ENCODE measurements at places on chromosomes 11 and 22.

GRCh38 chr22:24883432-24883831, 63.1 kb downstream of the LHFPL7 start:
- DNase-seq, result no peak

DNA sequence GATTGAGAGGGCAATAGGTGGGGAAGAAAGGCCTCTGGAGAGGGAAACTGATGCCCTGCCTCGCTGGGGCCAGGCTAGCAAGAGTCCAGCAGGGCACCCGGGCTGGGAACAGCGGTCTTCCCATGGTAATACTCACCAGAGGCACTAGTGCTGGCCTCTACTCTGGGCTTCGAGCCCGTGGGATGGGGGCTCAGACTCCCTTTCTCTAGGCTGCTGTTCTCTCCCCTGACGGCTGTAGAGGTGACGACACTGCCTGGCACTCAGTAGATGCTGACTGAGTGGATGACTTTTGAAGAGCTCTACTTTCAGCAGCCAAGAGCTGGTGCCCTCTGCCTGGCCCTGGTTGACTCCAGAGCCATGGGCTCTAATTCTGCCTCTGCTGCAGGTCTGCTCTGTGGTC, 818 bp upstream of the C1QTNF4 start:
- no peak for DNase-seq

GRCh38 chr22:38232196-38232595, 30.4 kb downstream of the MAFF start:
- no peak for DNase-seq

DNA sequence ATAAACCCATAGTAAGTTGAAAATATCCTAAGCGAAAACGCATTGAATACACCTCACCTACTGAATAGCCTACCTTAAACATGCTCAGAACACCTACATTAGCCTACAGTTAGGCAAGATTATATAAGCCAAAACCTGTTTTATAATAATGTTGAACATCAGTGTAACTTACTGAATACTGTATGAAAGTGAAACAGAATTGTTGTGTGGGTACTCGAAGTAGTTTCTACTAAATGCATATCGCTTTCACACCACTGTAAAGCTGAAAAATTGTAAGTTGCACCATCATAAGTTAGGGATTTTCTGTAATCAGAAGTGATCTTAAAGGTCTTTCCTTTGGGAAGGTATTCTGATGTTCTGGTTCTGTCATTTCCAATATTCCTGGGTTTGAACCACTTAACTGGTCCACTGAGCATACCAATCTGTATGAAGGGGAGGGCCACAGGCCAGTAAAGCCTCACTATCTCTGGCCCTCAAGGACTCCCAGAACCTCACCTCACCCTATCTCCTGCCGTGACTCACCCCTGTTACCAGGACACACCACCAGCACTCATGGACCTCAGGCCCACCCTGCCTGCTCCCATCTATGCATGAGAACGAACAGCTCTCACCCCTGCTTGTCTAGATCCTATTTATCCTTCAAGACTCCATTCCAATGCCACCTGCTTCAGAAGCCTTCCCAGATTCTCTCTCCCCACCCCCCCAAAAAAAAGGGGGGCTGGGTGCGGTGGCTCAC, 70.0 kb downstream of the NAT10 start:
- DNase-seq, result no peak

GRCh38 chr22:46900549-46900948, 138.1 kb downstream of the TBC1D22A start:
- no peak for DNase-seq

DNA sequence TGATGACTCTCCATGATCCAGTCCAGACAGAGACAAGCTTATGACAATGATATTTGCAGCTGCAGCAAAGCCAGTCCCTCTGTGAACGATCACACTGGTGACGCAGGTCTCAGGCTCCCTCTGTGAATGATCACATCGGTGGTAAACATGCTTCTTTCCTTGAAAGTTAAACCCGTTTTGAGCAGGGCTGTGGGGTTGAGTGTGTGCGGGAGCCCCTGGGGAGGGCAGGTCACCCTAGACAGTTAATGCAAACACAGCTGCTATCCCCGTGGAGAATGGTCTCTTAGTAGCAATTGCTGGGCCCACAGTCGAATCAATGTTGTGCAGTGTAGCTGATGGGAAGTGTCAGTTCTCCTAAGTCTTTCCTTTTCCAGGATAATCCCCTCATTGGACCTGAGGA, 71.0 kb upstream of the KIRREL3 start:
- DNase-seq, result no peak

GRCh38 chr22:27654546-27655445, 146.8 kb downstream of the MN1 start:
- no peak for DNase-seq

- no peak for DNase-seq
Measured at GRCh38 chr22:47943729-47944700, 1181.6 kb downstream of the TBC1D22A start.

DNA sequence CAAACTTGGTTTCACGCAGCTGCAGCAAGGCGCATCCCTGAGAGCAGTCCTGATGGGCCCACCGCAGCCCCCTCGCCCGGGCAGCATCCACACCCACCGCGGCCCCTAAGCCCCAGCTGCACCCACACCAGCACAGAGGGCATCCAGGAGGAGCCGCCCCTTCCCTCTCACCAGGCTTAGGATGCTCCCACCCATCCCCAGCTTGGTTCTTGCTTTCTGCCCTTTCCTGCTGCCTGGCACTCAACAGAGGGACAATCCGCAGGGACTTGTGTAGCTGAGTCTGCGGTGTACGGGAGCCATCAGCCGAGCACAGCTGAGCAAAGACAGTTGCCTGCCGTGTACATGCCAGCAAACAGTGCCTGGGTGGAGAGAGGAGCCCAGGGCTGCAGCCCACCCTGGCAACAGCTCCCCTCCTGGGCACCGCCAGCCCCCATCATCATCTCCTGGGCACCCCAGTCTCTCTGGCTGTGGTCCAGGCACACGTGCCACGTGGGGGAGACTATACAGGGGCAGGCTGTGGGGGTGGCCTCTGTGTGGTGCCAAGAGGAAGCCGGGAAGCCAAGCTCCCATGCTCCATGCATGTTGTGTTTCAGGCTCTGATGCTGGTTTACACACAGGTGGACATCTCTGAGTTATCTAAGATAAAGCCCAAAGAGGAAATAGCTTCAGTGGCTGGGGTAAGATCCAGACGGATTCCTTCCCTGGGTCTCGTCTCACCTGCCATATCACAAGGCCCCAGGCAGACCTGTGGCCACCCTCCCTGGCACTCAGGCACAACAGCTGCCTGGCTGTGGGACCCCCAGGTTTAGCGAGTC, 36.0 kb upstream of the GNB1L start:
- no peak for DNase-seq

DNA sequence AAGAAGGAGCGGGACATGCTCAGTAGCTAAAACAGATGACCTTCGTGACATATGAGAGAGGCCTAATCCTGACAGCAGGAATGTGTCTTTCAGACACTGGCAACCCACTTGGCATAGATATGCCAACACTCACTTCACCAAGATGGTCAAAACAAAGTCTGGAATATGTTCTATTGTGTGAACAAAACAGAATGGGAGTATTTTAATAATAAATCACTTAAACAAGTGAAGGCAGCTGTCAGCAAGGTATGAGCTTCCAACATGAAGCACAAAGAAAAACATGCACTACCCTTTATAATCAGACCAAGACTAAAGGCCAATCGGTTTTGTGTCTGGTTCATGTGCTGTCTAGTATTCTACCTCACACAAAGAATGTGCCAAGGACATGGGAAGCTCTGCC, 23.1 kb downstream of the CCDC34 start:
- DNase-seq, result no peak

GRCh38 chr22:33024626-33025025, 33.6 kb downstream of the SYN3 start:
- DNase-seq, result no peak

- no peak for DNase-seq
Measured at GRCh38 chr11:12402025-12402424, 24.7 kb downstream of the PARVA start.

- DNase-seq, result peak; percentile 91
Measured at GRCh38 chr22:45212306-45212709, 28.4 kb downstream of the KIAA0930 start.

- no peak for DNase-seq
Measured at GRCh38 chr22:48881326-48881980, 946.2 kb downstream of the BRD1 start.

DNA sequence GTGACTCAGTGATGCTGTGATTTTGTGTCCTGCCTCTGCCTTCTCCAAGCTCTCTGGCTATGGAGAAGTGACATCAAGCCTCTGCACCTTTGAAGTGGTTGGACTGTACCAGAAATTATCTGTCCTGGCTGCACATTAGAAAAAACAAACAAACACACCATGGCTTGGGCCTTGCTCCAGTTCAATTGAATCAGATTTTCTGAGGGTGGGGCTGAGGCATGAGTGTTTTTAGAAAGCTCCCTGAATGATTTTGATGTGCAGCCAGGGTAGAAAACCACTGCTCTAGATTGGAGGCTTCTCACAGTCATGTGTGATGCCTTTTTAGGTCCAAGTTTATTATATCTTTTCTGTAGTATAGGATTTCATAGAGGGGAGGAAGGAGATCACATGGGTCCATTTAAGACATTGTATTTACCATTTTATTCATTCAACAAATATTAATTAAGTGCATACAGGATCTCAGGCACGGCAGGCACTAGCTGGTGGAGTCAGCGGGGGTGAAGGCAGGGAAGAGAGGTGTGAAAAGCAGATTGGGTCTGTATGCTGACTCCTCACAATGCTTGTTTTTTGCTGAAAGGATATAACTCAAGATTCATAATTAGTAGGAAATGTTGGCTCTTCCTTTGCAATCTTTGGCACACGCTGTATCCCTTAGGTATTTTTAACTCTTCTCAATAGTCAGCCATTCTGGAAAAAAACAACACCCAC, 7.1 kb upstream of the VSTM5 start:
- DNase-seq, result no peak

DNA sequence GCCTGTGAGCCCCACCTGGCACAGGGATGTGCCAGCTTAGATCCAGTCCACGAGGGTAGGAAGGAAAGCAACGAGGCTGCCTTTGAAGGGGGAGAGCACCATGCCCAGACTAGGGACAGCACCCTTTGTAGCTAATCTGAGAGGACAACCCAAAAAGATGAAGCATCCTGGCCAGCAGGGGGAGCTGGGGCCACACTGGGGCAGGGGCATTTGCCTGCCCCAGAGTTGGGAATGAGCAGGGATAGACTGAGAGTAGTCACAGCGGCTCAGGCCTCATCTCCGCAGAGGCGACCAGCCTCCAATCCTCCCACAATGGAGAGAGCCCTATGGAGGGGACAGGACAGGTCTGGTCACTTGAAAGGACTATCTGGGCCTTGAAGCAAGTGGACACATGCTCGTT, 16.4 kb downstream of the LMO1 start:
- no peak for DNase-seq

DNA sequence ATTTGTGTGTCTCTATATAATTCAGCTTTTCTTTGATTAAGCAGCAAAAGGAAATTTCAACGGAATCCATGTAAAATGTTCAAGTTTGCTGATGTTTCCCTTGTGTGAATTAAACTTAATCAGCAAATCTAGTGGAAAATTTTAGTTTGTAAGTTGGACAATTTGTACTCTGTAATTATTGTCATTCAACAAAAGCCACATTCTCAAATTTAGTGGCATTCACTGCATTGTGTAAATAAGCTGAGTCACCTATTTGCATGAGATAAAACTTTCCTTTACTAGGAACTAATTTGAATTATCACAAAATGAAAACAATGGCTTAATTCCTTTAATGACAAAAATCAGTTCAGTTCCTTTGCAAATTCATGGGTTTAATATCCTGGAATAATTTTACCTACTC, 784.2 kb upstream of the CCDC179 start:
- no peak for DNase-seq

GRCh38 chr11:72972496-72973128, 158.4 kb downstream of the ATG16L2 start:
- DNase-seq, result no peak

- no peak for DNase-seq
Measured at GRCh38 chr11:55726715-55727324, 46.4 kb upstream of the OR5D13 start.

GRCh38 chr11:124759266-124760204, 2.6 kb downstream of the ESAM start:
- no peak for DNase-seq

- DNase-seq, result no peak
Measured at GRCh38 chr22:37638391-37639069, 939 bp upstream of the SH3BP1 start.

DNA sequence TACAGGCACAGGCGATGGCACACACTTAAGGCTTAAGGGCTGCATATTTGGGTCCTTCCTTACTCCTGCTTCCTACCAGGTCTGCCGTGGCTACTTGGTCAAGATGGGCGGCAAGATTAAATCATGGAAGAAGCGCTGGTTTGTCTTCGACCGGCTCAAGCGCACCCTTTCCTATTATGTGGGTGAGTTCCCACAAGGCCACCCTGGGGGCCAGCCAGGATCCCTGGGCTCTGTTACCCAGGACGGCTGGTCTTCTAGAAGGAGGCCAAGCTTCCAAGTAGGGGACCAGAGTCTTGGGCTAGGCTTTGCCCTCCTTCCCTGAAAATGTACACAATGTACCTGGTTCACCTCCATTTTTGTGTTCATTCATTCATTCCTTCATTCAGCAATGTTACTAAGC, 29.1 kb downstream of the TREH start:
- no peak for DNase-seq

- DNase-seq, result no peak
Measured at GRCh38 chr11:73173755-73174494, 31.8 kb upstream of the FCHSD2 start.

DNA sequence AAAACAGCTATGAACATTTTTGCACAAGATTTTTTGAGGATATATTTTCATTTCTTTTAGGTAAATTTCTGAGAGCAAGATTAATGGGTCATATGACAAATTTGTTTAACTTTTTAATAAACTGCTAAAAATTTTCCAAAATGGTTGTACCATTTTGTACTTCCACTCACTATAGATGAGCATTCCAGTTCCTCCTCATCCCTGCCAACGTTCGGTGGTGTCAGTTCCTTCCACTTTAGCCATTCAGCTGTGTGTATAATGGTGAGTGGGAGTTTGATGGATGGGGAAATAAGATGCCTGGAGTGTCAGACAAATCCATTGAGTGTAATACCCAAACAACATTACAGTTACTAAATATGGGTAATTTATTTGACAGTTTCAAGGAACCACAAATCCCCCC, 49.7 kb downstream of the MIAT start:
- DNase-seq, result no peak

- no peak for DNase-seq
Measured at GRCh38 chr11:109267293-109268095, 154.5 kb upstream of the C11orf87 start.

- no peak for DNase-seq
Measured at GRCh38 chr11:67280341-67280787, 8.7 kb upstream of the ANKRD13D start.

- no peak for DNase-seq
Measured at GRCh38 chr11:120912504-120912903, 111.4 kb upstream of the TBCEL start.

- no peak for DNase-seq
Measured at GRCh38 chr11:79926707-79927106, 485.9 kb upstream of the TENM4 start.
